ENCODE measurements at places on chromosomes 1 and 21.

GRCh38 chr1:198903621-198904020, 264.8 kb downstream of the PTPRC start:
- DNase-seq, result no peak

DNA sequence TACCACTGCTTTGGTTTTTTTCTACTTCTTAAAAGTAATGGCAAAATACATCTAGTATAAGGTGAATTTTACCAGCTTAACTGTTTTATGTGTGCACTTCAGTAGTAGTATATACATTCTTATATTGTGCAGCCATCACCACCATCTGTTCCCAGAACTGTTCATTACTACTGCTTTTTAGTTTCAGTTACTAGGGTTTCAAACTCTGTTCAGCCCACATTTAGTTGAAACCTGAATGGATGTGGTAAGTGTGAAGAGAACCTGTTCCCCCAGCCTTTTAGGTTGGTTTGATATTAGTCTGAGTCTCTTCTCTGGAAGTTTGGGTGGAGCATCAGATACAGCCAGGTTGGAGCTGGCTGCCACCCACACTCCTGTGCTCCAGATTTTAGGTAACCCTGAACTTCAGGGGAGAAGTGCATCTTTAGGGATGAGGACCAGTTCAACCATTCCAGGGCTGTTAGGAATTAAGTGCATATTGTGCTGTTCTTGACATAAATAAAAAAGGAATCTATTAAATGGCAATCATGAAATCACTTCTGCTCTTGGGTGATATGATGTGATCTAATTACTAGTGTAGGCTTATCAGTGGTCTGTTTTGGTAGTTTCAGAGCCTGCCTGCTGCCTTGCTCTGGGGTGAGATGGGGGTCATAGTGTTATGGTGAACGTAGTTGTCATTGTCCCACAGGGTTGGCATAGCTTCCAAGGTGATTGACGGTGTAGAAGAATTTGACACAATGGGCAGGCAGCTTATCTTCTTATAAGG, 32.1 kb downstream of the URB2 start:
- no peak for DNase-seq

- DNase-seq, result no peak
Observed at GRCh38 chr1:157595356-157595755, 2.5 kb downstream of the FCRL4 start.

DNA sequence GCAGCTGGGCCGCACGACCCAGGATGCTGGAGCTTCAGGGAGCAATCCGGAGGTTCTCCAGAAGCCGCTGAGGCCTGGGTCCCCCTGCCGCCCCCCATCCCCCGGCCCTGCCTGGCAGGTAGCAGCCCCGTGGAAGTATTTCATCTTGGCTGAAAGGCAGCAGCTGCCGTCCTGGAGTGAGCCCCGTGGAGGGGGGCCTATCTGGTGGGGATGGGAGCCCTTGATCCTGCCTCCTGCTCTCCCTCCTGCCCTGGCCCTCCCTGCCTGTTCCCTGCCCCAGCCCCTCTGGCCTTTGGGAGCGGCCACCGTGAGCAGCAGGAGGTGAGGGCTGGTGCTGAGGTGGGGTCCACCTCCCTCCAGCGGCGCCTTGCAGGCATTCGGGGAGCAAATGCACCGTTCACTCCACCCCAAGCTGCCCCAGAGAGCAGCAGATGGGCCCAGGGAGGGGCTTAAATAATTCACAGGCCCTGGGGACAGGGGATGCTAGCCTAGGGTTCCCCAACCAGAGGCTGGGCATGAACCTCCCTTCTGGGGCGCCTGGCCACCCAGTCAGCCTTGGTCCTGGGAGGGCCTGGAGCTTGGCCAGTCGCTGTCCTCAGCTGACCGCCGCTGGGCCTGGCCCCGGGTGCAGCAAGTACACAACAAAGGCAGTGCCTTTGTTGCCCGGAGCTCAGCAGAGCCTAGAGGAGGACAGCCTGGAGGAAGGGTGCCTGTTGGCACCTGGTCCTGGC, 23.7 kb upstream of the PLCH2 start:
- no peak for DNase-seq

GRCh38 chr1:207069858-207070506, 16.9 kb downstream of the PFKFB2 start:
- DNase-seq, result no peak

GRCh38 chr1:2637442-2638145, 4.8 kb upstream of the MMEL1 start:
- DNase-seq, result no peak

- no peak for DNase-seq
Observed at GRCh38 chr1:184696403-184696802, 58.3 kb downstream of the EDEM3 start.

DNA sequence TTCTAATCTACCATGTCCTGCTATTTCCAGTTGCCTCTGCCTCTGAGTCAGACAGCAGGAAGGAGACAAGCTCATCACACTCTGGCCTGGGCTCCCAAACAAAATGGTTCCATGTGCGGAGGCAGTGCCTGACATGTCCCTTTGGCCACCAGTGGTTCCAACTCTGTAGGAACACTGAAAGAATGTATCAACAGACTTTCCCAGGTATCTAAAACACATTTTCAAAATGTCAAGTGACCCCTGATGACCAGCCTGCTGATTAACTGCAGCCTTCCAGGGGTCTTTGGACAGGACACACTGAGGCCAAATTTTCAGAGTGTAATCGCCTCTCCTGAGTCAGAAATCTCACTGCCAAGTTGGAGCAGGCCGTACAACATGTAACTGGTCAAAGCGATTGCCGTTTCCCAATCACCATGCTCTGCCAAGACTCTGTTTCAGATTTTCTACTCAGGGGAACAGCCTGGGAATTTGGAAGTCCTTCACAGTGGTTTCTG, 172.7 kb downstream of the TPR start:
- no peak for DNase-seq

DNA sequence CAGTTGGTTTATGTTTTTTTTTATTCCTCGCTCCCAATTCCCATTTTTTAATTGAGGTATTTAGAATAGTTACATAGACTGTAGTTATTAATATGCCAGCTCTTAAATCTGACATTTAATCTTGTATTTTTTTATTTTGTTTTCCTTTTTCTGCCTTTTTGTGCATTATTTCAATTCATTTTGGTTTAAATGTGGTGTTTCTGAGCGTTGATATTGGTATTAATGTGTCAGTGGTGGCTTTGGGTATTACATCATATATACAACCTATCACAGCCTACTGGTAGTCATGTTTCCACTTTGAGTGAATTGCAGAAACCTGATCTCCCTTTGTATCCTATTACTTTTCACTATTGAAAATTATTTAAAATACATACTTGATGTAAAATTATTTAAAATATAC, 1027.3 kb downstream of the KCNT2 start:
- no peak for DNase-seq

DNA sequence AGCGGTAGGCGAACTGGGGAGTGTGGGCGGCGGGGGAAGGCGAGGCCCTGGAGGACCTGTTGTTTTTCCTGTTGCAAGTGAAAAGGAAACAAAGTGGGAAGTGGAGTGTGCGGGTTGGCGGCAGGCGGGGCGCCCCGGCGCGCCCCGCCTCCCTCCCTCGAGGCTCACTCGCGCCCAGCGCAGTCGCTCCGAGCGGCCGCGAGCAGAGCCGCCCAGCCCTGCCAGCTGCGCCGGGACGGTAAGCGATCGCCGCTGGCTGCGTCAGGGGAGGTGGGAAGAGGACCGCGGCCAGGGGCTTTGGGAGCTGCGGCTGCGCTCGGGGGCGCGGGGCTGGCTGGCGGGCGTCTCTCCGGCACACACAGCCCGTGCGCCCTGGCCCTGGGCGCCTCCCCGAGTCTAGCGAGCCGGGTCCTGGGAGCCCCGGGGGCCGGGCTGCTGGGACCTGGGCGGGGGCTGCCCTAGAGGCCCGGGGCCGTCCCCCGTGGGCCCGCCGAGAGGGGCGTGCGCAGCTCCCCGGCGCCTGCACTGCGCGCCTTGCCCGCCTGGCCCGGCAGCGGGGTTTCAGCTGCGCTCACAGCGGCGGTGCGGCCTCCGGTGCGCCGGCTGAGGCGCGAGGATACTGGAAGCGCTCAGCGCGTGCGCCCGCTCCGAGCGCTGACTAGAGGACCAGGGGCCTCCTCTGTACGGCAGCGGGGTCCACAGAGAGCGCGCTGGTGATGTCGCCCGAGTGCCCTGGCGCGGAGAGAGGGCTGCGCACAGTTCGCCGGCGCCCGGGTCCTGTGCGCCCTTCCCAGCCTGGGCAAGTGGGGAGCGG, at the start of gene PIK3CD:
PIK3CD (plus strand) TSS at position 167 of the 814 bp plus-strand sequence. CDS start 58,725 bp downstream, outside the sequence.
- no peak for DNase-seq

DNA sequence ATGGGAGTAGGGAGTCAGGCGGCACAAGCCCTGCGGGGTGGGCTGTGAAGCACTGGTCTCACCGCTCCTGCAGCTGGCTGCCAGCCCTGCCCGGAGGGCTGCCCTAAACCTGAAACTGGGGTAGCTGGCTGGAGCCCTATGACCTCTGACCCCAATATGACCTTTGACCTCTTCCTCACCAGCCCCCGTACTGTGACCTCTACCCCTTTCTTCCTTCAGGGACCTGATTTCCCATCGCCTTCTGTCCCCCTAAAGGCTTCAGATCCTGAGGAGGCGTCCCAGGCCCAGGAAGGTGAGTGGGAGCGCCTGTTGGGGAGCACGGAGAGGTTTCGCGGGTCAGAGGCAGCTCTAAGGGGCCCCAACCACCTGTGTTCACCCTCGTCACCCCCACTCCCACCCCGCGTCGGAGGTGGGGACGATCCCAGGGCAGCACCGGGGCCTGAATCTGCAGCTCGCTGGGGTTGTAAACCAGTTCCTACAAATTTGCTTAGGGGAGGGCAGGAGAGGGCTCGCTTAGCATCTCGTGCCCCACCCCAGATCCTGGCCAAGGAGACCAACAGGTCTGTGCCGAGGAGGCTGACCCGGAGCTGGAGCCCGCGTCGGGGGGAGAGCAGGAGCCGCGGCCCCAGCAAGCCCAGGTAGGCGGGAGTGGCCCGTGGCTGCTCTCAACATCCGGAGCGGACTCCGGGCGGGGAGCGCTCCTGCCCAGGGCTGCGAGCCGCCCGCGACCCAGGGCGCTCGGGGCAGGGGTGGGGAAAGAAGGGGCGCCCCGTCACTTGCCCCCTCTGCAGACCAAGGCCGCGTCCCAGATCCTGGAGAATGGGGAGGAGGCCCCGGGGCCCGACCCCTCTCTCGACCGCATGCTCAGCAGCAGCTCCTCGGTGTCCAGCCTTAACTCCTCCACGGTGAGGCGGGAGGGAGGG, 7.3 kb downstream of the SYTL1 start:
- no peak for DNase-seq

GRCh38 chr1:228850141-228851100, 115.1 kb downstream of the RHOU start:
- no peak for DNase-seq

All from stimulated activated CD4-positive, alpha-beta T cell treated with anti-CD3 and anti-CD28 coated beads, Interleukin-1b, Interleukin-23, amount 100 ng/mL, for 1 hour (primary cell).